ENCODE measurements at places on chromosomes 12 and 14.

- DNase-seq, result peak; percentile 75
These were observed 30.6 kb upstream of the MSI1 start for GRCh38 chr12:120399531-120399930.

- no peak for DNase-seq
These were observed 4.4 kb upstream of the FAM186B start for GRCh38 chr12:49609875-49610154.

- no peak for DNase-seq
These were observed 183.6 kb downstream of the ERC1 start for GRCh38 chr12:1174659-1175058.

- peak; percentile 56 for DNase-seq
These were observed 2.4 kb upstream of the NUMB start for GRCh38 chr14:73460691-73461127.

- no peak for DNase-seq
These were observed 3.3 kb upstream of the USP44 start for GRCh38 chr12:95554532-95555071.

- no peak for DNase-seq
These were observed 27.3 kb downstream of the SLC25A47 start for GRCh38 chr14:100350276-100350926.

- DNase-seq, result peak; percentile 34
These were observed 839 bp downstream of the SLC38A1 start for GRCh38 chr12:46267825-46268582.

DNA sequence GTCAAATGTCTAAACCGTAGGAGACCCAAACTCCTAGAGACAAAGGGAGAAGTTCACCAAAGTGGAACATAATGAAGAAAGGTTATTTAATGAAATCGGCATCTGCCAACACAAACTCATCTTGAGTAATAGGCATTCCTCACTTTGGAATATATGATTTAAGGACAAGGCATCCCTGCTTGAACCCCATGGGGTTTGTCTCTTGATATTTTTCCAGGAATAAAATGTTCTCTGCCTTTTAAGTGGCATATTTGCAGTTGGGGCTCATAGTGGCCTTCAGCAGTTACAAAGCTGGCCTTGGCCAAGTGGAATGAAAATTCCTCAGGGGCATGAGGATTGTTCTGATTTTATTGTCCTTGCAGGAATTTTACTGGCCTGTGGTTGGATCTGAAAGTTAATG is 7.1 kb downstream of the POP5 start:
- DNase-seq, result no peak

- DNase-seq, result peak; percentile 37
These were observed 93.5 kb upstream of the MED13L start for GRCh38 chr12:116370886-116371580.

DNA sequence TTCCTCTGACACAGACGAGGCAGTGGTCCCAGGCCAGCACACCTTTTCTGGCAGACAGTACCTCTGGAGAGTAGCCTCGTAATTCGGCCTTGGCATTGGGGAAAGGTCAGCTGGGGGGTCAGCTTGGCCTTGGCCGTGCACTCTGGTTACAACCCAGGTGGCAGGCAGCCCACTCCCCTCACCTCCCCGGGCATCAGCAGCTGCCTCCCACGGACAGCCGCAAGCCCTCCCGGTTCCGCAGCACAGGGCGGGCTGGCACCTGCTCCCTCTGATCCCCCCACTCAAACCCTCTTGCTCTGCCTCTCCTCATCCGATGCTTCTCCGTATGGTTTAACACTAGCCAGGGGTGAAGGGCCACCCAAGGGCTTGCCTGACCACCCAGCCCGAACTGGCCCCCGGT is 50.6 kb downstream of the TEAD4 start:
- no peak for DNase-seq

- DNase-seq, result peak; percentile 58
These were observed 222.3 kb upstream of the NOVA1 start for GRCh38 chr14:26820138-26820537.

- DNase-seq, result no peak
These were observed 4.5 kb upstream of the NYNRIN start for GRCh38 chr14:24394275-24394674.

DNA sequence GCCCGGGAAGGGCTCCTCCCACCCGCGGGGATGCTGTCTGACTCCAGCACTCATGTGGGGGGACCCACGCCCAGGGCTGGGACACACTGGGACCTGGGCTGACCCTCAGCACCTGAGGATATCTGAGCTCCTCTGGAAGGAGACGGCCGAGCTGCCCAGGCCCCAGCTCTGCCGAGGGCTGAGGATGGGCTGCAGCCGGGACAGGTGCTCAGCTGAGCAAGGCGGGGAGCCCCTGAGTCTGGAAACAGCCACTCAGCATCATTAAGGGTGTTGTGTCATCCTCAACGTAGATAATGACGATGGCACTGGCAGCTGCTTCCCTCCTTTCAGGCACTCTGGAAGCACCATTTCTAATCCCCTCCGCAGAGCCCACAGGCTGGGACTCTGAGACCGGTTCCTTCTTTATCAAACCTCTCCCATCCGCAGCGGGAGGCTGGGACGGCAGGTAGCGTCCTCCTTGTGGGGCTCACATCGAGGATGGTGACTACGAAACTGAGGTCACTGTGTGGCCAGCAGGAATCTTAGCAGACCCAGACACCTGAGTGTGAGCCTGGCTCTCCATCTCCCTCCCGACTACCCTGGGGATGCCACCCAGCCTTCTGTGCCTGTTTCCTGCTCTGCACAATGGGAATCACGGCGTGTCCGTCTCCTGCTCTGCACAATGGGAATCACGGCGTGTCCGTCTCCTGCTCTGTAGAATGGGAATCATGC is 26.7 kb upstream of the SFSWAP start:
- DNase-seq, result no peak

DNA sequence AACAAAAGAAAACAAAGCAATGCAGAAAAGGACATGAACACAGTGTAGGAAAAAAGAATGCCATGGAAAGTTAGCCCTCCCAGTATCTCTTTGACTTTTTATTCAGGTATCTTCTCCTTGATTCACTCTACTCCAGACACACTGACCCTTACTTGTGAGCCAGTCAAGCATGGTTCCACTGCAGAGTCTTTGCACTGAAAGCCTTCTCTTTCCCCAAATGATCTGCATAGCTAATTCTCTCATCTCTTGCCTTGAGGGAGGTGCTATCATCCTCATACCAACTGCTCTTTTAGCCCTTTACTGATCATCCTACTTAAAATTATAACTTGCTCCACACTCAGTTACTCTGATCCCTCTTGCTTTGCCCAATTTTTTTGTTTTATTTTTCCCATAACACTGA is 101.2 kb upstream of the SLC16A7 start:
- no peak for DNase-seq

DNA sequence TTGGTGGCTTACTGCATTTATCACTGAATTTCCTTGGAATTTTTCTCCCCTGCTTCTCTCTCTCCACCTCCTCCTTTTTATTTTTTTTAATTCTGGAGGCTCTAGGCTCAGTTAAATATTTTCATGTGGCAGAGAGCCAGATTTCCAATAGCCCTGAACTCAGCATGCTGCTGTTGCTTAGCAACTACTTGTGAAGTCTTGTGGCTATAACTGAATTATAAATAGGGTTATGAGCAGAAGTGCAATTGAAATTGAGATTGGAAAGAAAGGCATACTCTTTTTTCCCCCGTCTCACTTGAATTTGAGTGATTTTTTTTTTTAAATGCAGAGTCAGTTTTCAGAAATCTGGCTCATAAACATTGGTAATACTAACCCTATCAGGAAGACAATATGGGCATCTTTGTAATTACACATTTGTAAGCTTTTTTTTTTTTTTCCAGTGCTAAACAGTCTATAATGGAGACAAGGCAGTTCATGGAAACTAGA is 38.3 kb downstream of the ATF7IP start:
- peak; percentile 92 for DNase-seq

GRCh38 chr14:23028799-23029198 is 5.9 kb downstream of the PSMB5 start:
- DNase-seq, result peak; percentile 52

DNA sequence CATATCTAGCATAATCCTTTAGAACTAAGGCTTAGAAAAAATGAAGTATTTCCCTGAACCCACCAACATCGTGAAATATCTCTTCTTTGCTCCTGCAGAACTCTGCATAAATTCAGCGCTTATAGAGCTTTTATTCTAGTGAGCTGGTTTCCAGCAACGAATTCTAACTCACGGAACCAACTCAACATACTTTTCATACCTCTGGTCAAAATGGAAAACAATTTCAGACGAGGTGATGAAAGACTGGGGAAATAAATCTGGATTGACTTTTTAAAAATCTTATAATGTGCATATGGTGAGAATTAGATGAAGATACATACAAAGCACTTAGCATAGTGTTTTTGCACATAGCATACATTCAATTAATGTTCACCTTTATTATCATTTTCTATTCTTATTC is 62.6 kb upstream of the BBS10 start:
- DNase-seq, result no peak
